A549 treated with GW870086 at 1 μM for 4 hours (cell line): ENCODE measurements at places on chromosomes 2 and 18. TPM values are rescaled to one million over a fixed set of nuclear protein-coding genes. Genes with fewer than 3 reads are reported as not detected.

Gene B4GALT6
- total RNA-seq: 4.5 to 7.5 TPM (median 6.4 TPM) in 5 replicates

Gene IL1F10
- total RNA-seq: not detected in 5 replicates

Gene POTEC
- not detected in 5 replicates for total RNA-seq

Gene GKN2
- 1.7 to 3.5 TPM (median 2.9 TPM) in 5 replicates for total RNA-seq

Gene SCG2
- 0.82 to 1.4 TPM (median 0.99 TPM) in 5 replicates for total RNA-seq

Gene DNAJC5G
- total RNA-seq: not detected in 5 replicates

Gene ESPNL
- 0.10 to 0.17 TPM (median 0.15 TPM) in 5 replicates for total RNA-seq

Gene C18orf63
- total RNA-seq: not detected in 5 replicates

Gene FZD7
- total RNA-seq: 5.5 to 7.3 TPM (median 6.6 TPM) in 5 replicates

Gene DPYSL5
- total RNA-seq: 2.9 to 5.5 TPM (median 4.7 TPM) in 5 replicates

Gene CLEC4F
- not detected in 5 replicates for total RNA-seq

Gene IL18RAP
- total RNA-seq: 0.09 TPM in 1 of 5 replicates, not detected in the others

Gene KIF5C
- 0.30 to 0.39 TPM (median 0.32 TPM) in 5 replicates for total RNA-seq

Gene KCNF1
- total RNA-seq: 24.7 to 51.1 TPM (median 41.5 TPM) in 5 replicates

Gene CPO
- not detected in 5 replicates for total RNA-seq

Gene COLEC11
- 0.53 to 0.82 TPM (median 0.63 TPM) in 5 replicates for total RNA-seq

Gene NOSTRIN
- 2.2 to 3.0 TPM (median 2.3 TPM) in 5 replicates for total RNA-seq

Gene IGFBP5
- 0.11 to 0.32 TPM (median 0.13 TPM) in 5 replicates for total RNA-seq

Gene CROCC2
- not detected in 5 replicates for total RNA-seq

Gene KYNU
- total RNA-seq: 256 to 305 TPM (median 269 TPM) in 5 replicates

Gene ZNF519
- 0.87 to 2.1 TPM (median 1.5 TPM) in 5 replicates for total RNA-seq

Gene HNMT
- total RNA-seq: 0.36 to 1.3 TPM (median 0.96 TPM) in 5 replicates

Gene CD207
- total RNA-seq: not detected in 5 replicates

Gene RELCH
- 12.1 to 16.1 TPM (median 14.2 TPM) in 5 replicates for total RNA-seq

Gene FSHR
- not detected in 5 replicates for total RNA-seq

Gene MDH1B
- 1.1 to 2.3 TPM (median 1.5 TPM) in 5 replicates for total RNA-seq

Gene MAPRE3
- 9.9 to 14.1 TPM (median 11.9 TPM) in 5 replicates for total RNA-seq

Gene NAT8
- total RNA-seq: not detected in 5 replicates

Gene EMILIN1
- total RNA-seq: 0.32 to 0.56 TPM (median 0.45 TPM) in 5 replicates

Gene STPG4
- not detected in 5 replicates for total RNA-seq

Gene NTSR2
- total RNA-seq: not detected in 5 replicates

Gene FOXI3
- total RNA-seq: 0.06 TPM in 1 of 5 replicates, not detected in the others

Gene RSAD2
- 0.13 to 0.30 TPM (median 0.25 TPM) in 5 replicates for total RNA-seq

Gene TBR1
- total RNA-seq: 0.02 to 0.06 TPM (median 0.04 TPM) in 4 of 5 replicates, not detected in the other

Gene LCLAT1
- total RNA-seq: 11.7 to 18.1 TPM (median 16.3 TPM) in 5 replicates

Gene PRLH
- not detected in 5 replicates for total RNA-seq

Gene RAMP1
- total RNA-seq: not detected in 5 replicates

Gene DUSP19
- total RNA-seq: 0.37 to 0.79 TPM (median 0.68 TPM) in 5 replicates

Gene CLASP1
- total RNA-seq: 13.3 to 18.1 TPM (median 17.3 TPM) in 5 replicates

Gene GREB1
- 1.7 to 3.7 TPM (median 3.0 TPM) in 5 replicates for total RNA-seq

Gene SIGLEC15
- total RNA-seq: not detected in 5 replicates
